ENCODE measurements at places on chromosomes 3 and 15. TPM values are rescaled to one million over a fixed set of nuclear protein-coding genes. Genes with fewer than 3 reads are reported as not detected.

The HHATL gene
- polyA plus RNA-seq: 0.88 TPM

The USP50 gene
- polyA plus RNA-seq: 1.5 TPM

The PEX5L gene
- 0.58 TPM for polyA plus RNA-seq

The UACA gene
- polyA plus RNA-seq: 120 TPM

- DNase-seq: no peak
These were observed 437.9 kb downstream of the CHL1 start for GRCh38 chr3:634511-634910.

GRCh38 chr3:183692436-183692835, 5.2 kb upstream of the YEATS2 start:
- no peak for DNase-seq

GRCh38 chr15:28094732-28095521, 4.2 kb downstream of the OCA2 start:
- no peak for DNase-seq

DNA sequence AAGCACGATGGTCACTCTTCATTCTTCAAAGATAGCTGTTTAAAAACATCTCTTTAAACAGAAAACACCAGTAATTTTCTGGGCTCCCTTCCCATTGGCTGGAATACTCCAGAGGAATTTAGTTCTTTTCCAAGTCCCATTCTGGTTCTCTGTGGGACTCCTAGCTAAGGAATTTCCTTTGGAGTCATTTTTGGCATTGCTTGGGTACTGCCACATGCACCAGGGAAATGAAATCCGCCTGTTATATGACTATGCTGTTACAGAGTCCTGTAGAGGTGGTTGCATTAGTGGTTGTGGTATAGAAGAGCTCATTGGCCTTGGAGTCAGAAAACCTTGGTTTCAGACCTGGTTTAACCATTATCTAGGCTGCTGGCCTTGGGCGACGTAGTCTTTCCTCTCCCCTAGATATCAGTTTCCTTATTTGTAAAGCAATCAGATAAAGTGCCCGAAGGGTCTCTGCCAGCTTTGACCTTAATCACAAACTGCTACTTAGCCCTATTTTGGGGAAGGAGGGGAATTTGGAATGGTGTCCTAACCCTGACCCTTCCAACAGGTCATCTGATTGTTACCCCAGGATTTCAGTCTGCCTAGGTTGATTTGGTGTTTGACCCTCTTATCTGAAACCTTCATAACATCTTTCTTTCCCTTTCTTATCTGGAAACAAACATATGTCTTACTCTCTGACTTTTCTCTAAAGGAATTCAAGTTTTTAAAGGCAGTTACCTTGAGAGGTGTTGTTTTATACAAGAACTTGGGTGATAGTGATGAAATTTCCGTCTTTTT, 13.4 kb downstream of the RTP1 start:
- DNase-seq: no peak

- no peak for DNase-seq
These were observed 78.3 kb downstream of the FMN1 start for GRCh38 chr15:33116198-33116597.

- no peak for DNase-seq
These were observed 169.1 kb downstream of the TPRG1 start for GRCh38 chr3:189340680-189341460.

DNA sequence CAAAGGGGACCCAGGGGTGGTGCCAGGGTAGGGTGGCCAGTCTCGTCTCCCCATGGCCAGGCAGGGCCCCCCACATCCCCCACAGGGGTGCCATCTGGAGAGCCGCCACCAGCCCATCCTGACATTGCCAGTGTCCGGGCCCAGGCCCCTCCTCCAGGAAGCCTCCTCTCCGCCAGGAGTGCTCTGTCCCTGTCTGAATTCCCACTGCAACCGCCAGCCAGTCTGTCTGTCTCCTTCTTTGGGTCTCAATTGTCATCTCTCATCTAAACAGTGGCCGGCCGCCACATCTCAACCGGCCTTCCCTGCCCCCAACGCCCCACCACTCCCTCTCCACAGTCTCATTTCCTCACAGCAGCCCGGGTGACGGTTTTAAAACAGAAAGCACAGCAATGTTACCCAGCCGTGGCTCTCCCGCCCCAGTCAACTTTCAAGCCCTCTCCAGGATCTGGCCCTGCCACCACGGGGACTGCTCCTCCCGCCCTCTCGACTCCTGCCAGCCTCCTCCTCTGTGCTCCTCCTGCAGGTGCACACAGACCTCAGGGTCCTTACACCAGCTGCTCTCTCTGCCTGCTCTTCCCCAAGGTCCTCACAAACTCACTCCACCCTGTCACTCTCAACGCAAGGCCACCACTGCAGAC, 57.0 kb downstream of the IQSEC1 start:
- no peak for DNase-seq

DNA sequence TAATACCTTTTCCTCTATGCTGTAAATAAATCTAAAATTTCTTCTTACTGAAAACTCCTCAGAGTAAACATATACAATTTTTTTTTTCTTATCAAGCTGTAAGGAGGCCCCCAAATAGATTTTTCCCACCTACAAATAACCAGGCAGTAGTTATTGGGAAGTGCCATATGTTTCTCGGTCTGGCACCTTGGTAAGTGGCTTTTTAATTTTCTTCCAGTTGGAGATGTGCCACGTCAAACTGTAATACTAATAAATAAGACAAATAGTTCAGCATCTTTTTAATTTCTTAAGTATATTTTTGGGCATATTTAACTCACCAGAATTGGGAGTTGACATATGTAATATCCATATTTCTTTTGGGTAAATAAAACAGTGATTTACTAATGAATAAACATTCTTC, 346.3 kb downstream of the DIPK2A start:
- no peak for DNase-seq
